ENCODE measurements at places on chromosomes 4 and X. TPM values are rescaled to one million over a fixed set of nuclear protein-coding genes. Genes with fewer than 3 reads are reported as not detected.

Gene SLC10A6
- not detected for total RNA-seq

Gene NLGN4X
- 0.69 TPM for total RNA-seq

Gene ZNF630
- total RNA-seq, result 1.5 TPM

Gene CT47B1
- not detected for total RNA-seq

Gene DTHD1
- total RNA-seq, result not detected

Gene ZNF280C
- total RNA-seq, result 5.2 TPM

Gene CFAP47
- not detected for total RNA-seq

Gene CLDN2
- 0.06 TPM for total RNA-seq

Gene FAM193A
- total RNA-seq, result 14.6 TPM

Gene SLC16A2
- total RNA-seq, result 5.3 TPM

Gene PLXNB3
- total RNA-seq, result 7.4 TPM

Gene MUC7
- total RNA-seq, result not detected

Gene CT45A1
- total RNA-seq, result not detected

Gene FAM114A1
- 61.5 TPM for total RNA-seq

Gene PPEF2
- not detected for total RNA-seq

Gene C4orf51
- not detected for total RNA-seq

Gene MAML3
- 1.0 TPM for total RNA-seq

Gene UGT2B10
- total RNA-seq, result not detected

Gene ZMAT1
- total RNA-seq, result 0.72 TPM

Gene AMBN
- not detected for total RNA-seq

Gene C4orf36
- total RNA-seq, result 1.1 TPM

Gene FGFR3
- 8.1 TPM for total RNA-seq

Gene SHROOM3
- total RNA-seq, result 109 TPM

Gene XG
- total RNA-seq, result not detected

Gene CXCL11
- total RNA-seq, result 0.06 TPM

Gene MGARP
- total RNA-seq, result 0.14 TPM

Gene PHOX2B
- not detected for total RNA-seq

Gene PCYT1B
- total RNA-seq, result 3.5 TPM

Gene MAGEE2
- not detected for total RNA-seq

Gene MAMLD1
- 1.5 TPM for total RNA-seq

Gene PRR32
- not detected for total RNA-seq

Gene SMARCA1
- total RNA-seq, result 20.1 TPM

Gene APLN
- total RNA-seq, result 0.36 TPM

Gene CSN2
- total RNA-seq, result not detected

Gene PNMA6F
- total RNA-seq, result not detected

Gene MAGEA6
- total RNA-seq, result not detected

Gene STK32B
- 4.2 TPM for total RNA-seq

Gene CXCL3
- 4.8 TPM for total RNA-seq

Gene KCND1
- 0.51 TPM for total RNA-seq

Gene TENM3
- total RNA-seq, result 6.1 TPM

Gene PRSS12
- total RNA-seq, result 1.0 TPM

Gene KLHL5
- 62.7 TPM for total RNA-seq

Gene SMC1A
- 45.1 TPM for total RNA-seq

Gene GRPR
- 0.29 TPM for total RNA-seq

Gene LEF1
- total RNA-seq, result 1.2 TPM

Data from epithelial cell of proximal tubule (primary cell).